ENCODE measurements at places on chromosomes 2 and 18.

- DNase-seq: no peak
Measured at GRCh38 chr18:65942854-65943253, 192.0 kb downstream of the CDH7 start.

GRCh38 chr18:44946529-44947113, 265.9 kb downstream of the SETBP1 start:
- peak; percentile 3 for DNase-seq

DNA sequence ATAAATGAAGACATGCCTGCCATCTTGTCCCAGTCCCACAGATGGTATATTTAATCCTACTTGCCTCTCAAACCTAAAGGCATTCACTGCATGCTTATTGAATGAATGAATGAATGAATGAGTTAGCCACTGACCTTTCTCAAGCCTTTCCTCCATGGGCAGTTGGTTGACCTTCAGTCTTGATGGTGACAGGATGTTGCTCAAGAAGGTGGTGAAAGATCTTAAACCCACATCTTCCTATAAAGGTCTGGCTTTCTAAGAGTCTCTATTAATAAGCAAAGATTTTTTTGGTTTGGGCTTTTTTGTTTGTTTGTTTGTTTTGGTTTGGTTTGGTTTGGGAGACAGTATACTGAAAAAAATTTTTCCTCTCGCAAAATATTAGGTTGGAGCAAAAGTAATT, 41.7 kb downstream of the KIAA2012 start:
- no peak for DNase-seq

DNA sequence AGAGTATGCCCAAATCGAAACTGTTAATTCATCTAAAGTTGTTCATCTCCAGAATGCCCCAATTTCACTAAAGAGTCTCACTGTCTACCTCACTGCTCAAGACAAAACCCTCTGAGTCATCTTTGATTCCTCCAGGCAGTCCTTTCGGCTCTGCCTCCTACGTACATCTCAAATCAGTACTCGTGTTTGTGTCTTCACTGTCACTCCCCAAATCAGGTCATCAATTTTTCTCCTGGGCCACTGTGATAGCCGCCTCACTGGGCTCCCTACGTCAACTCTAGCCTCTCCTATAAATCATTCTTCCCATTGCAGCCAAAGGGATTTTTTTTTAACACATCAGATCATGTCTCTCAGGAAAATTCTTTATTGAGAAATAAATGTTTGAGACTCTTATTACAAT, 42.1 kb upstream of the TTC39C start:
- no peak for DNase-seq

DNA sequence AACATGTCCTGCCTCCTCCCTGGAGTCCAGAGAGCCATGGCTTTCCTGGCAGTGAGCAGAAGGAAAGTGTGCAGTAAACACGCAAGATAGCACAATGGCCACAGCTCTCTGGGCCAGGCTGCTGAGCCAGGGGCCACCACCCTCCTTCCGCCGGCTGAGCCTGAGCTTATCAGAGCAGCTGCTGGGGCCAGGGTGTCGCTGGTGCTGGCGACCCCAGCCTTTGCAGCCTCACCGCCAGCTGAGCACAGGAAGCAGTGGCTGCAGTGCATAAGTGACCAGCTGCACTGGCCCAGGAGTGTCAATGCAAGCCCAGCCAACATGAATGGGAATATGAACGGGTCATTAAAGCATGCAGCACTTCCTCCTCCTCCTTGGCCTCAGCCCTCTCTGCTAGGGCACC, 172.0 kb downstream of the ZFP36L2 start:
- no peak for DNase-seq

DNA sequence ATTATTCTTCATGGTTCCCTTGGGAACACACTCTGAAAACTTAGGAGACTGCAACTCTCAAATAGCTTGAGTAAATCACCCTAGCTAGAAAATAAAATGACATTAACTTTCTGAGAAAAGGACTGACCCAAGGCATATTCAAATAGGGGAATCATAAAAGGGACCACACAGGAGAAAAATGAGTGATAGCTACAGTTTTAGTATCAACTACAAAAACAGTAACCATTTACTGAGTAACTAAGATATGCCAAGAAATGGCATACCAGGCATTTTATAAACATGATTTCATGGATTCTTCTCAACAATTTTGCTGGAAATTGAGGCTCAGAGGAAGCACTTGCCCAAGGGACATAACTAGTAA, 84.5 kb downstream of the AFF3 start:
- no peak for DNase-seq

DNA sequence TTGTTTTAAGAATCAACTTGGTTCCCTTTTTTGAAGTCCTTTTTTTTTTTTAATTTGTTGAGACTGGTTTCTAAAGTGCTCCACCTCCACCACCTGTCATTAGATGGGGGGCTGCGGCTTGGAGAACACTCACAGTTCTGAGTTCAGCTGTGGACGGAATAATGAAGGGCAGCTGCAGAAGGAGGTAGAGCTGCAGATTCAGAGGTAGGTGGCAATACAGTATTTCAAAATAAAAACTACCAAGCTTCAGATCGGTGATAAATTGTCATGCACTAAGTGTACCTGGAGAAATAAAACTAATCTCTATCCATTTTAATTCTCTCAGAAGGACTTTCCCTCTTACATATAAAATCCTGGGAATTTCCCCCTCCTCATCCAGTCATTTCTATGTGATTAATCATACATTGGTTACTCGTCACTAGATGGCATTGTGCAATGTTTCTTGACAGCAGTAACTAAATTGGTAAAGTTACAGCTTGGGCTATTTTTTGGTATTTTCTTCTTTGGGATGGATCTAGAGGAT, 81.1 kb upstream of the SLC39A10 start:
- no peak for DNase-seq

GRCh38 chr18:6269660-6270332, 144.9 kb downstream of the L3MBTL4 start:
- DNase-seq: no peak

- DNase-seq: no peak
Measured at GRCh38 chr2:99181624-99182000, 628 bp downstream of the MRPL30 start.

GRCh38 chr2:12397854-12398253, 318.9 kb upstream of the TRIB2 start:
- DNase-seq: no peak

- DNase-seq: no peak
Measured at GRCh38 chr2:181738563-181738962, 58.2 kb upstream of the NEUROD1 start.

DNA sequence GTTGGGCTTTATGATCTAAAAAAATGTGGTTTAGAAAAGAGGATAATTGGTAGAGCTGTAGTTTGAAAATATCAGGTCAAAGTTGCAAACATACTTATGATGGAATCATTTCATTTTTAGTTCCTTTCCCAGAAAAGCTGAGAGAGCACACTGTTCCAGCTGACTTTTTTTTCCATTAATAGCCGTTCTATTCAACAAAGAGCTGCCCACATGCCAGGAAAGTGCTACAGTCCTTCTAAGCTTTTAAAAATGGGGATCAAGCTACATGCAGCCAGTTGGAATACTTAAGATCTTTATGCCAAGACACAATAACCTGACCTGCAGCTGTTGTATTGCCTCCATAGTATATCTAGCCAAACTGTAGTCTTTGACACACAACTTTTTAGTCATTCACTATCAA, 111.5 kb downstream of the GALNT3 start:
- DNase-seq: no peak

- no peak for DNase-seq
Measured at GRCh38 chr18:13501891-13502290, 224.5 kb downstream of the FAM210A start.

DNA sequence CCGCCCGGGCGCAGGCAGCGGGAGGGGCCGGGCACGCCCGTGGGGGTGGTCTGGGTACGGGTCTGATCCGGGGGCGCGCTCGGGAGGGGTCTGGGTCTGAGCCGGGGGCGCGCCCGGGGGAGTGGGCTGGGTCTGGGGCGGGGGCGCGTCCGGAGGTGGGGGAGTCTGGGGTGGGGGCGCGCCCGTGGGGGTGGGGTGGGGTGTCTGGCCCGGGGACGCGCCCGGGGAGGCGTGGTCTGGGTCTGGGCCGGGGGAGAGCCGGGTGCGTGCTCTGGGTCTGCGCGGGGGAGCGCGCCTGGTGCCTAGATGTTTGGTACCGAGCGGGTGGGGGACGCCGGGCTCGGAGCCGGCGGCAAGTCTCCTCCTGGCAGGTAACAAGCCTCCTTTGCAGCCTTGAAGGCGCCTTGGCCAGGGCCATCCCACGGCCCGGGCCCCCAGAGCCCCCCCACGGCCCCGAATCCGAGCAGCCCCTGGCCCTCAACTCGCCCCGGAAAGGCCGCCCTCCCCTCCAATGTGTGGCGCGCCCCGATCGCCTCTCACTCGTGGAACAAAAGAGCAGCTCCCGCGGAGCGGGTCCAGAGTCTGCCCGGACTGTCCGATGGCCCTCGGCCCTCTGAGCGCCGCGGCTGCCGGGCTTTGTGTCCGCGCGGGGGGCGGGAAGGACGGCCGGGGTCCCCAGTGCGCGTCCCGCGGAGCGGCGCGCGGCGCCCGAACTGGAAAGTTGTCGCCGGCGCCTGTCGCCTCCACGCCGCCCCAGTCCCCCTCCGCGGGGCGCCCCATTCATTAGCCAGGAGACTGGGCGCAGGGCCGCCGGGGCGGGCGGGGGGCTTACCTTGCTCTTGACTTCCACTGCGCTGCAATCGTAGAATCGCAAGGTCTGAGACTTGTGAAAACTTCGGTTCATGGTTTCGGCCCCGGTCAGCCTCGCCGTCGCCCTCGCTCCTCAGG, 595 bp downstream of the PARD6G start:
- DNase-seq: no peak

- no peak for DNase-seq
Measured at GRCh38 chr2:178386986-178387597, 63.9 kb downstream of the PRKRA start.

- no peak for DNase-seq
Measured at GRCh38 chr18:59853380-59853779, 46.4 kb upstream of the PMAIP1 start.

GRCh38 chr2:86480105-86480504, 38.9 kb downstream of the KDM3A start:
- peak; percentile 58 for DNase-seq

- DNase-seq: no peak
Measured at GRCh38 chr18:76970770-76971559, 148.6 kb downstream of the ZNF236 start.

GRCh38 chr2:177572236-177572671, 179.7 kb downstream of the AGPS start:
- DNase-seq: no peak

DNA sequence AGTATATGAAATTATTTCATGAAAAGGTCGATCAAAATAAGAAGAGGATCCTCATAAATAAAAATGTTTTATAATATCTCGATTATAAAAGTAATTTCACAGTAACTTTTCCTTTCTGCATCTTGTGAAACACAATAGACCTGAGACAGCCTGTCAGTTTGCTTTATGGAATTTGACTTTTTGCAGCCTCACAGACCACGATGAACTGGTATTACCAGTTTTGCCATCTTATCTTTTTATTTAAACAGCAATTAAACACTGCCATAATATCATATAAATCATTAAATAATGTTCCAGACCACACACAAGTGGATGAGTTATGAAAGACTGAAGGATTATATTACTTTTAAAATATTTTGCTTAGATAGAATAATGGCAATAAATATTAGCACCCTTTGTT, 10.7 kb upstream of the GALNT3 start:
- peak; percentile 89 for DNase-seq

DNA sequence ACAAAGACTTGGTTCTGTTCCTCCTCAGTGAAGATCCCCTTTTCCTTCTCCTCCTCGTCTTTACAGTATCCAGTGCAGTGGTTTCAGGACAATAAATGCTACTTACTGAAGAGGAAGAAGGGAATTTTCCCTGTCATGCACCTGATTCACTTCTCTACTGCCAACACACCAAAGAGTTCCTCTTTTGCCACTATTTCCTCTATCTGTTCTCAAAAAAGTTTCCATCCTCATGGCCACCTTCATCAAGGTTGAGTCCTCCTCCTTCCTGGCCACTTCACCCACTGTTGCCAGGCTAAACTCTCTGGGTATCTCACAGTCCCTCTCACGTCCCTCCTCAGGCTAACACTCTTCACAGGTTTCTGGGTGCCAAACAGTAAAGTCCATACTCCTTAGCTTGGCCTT, 41.7 kb downstream of the PLEKHM3 start:
- DNase-seq: no peak

- no peak for DNase-seq
Measured at GRCh38 chr2:16226943-16227664, 286.8 kb downstream of the MYCN start.

DNA sequence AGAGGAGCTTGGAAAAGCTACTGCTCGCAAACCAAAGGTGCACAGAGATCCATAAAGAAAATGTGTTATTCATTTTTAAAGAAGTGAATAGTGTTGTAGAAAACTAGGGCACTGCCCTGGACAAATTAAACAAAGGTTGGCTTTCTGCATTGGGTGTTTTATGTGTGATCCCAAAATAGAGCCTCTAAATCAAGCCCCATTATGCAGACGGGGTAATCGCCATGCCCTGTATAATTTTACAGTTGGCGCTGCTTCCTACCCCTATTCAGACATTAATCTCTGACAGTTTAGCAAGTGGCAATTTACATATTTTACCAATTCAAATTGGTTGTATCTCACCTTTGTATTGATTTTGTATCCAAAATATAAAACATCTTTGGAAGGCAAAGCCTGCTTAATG, 109.1 kb downstream of the PID1 start:
- DNase-seq: no peak

DNA sequence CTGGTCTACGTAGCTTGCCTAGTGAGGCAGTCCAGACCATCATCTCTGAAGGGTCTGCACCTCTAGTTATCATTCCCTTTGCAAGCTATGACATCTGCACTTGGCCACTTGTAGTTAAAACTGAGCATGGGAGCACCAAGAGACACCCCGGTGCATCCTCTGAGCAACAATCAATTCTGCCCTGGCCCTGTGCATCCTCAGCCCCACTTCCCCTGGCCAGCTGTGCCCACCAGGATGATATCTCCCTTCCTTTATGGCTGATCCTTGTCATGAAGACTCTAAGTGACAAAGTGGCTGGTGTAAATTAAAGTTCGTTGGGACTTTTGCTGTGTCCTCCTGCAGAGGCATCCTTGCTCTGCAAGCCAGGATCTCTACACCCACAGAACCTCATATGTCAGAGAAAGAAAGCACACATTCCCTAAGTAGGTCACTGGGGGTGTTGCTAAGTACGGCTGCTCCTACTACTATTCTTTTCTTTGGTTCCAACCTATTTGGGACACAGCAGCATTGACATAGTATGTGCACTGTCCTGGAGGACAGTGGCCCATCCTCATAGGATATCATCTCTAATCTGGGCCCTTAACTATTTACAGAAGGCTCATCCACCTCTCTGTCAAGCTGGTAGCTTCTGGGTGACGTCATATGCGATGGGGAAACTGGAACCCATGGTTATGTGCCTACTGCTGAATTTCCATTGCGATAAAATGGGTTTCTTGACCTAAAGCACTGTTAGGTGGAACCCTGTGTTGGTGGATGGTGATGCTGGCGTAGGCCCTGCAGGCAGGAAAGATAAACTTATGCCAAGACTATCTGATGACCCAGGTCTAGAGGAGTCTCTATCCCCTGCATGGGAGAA, 384.3 kb upstream of the ID2 start:
- DNase-seq: no peak

Measured in LNCaP clone FGC (cell line).